ENCODE measurements at places on chromosomes 16 and 17. TPM values are rescaled to one million over a fixed set of nuclear protein-coding genes. Genes with fewer than 3 reads are reported as not detected.

Gene FBXW10B
- 11.1 TPM for total RNA-seq

Gene MILR1
- not detected for total RNA-seq

Gene VAT1L
- 1.9 TPM for total RNA-seq

Gene KRT15
- not detected for total RNA-seq

Gene CMTM2
- 0.67 TPM for total RNA-seq

Gene CTDNEP1
- 42.2 TPM for total RNA-seq

Gene ANKRD40CL
- total RNA-seq, result not detected

Gene HEATR9
- total RNA-seq, result not detected

Measured in thyroid gland (tissue), 4 donors.